Hair follicular keratinocyte (primary cell): ENCODE measurements at places on chromosomes 7 and 10. TPM values are rescaled to one million over a fixed set of nuclear protein-coding genes. Genes with fewer than 3 reads are reported as not detected.

DEPP1 gene
- total RNA-seq = 1.1 and 21.9 TPM in 2 replicates

UBN2 gene
- total RNA-seq = 1.7 and 3.7 TPM in 2 replicates

C7orf33 gene
- not detected in 2 replicates for total RNA-seq

THSD7A gene
- total RNA-seq = not detected in 2 replicates

ENTPD1 gene
- not detected in 2 replicates for total RNA-seq

CUBN gene
- total RNA-seq = under 0.01 TPM in 2 replicates

MYPN gene
- total RNA-seq = 0.08 TPM in 1 of 2 replicates, not detected in the other

C10orf71 gene
- total RNA-seq = not detected in 2 replicates

LIPK gene
- total RNA-seq = not detected in 2 replicates

HDAC9 gene
- 3.0 and 11.1 TPM in 2 replicates for total RNA-seq

HABP2 gene
- total RNA-seq = not detected in 2 replicates

CALHM3 gene
- total RNA-seq = not detected in 2 replicates

MEPCE gene
- 21.2 and 23.7 TPM in 2 replicates for total RNA-seq

TRIM73 gene
- total RNA-seq = 0.08 TPM in 1 of 2 replicates, not detected in the other

PNLIPRP2 gene
- total RNA-seq = not detected in 2 replicates

PPP1R9A gene
- not detected in 2 replicates for total RNA-seq

STAG3 gene
- 0.04 TPM in 1 of 2 replicates, not detected in the other for total RNA-seq

OR13A1 gene
- not detected in 2 replicates for total RNA-seq

MYH16 gene
- 1.1 and 1.2 TPM in 2 replicates for total RNA-seq

GIMAP1 gene
- total RNA-seq = not detected in 2 replicates

KCND2 gene
- total RNA-seq = not detected in 2 replicates

TMEM229A gene
- not detected in 2 replicates for total RNA-seq

CCDC6 gene
- total RNA-seq = 25.4 and 30.2 TPM in 2 replicates

TNS3 gene
- total RNA-seq = 3.1 and 5.7 TPM in 2 replicates

TRIM50 gene
- total RNA-seq = not detected in 2 replicates

HOXA3 gene
- total RNA-seq = 2.1 and 4.0 TPM in 2 replicates

HOXA2 gene
- 0.61 and 1.8 TPM in 2 replicates for total RNA-seq

PKD2L1 gene
- not detected in 2 replicates for total RNA-seq

FGFBP3 gene
- total RNA-seq = under 0.01 and 0.08 TPM in 2 replicates

KLF14 gene
- total RNA-seq = not detected in 2 replicates

CPVL gene
- 0.23 and 3.3 TPM in 2 replicates for total RNA-seq

H2BK1 gene
- not detected in 2 replicates for total RNA-seq

HTR7 gene
- 11.9 and 22.6 TPM in 2 replicates for total RNA-seq

LIPF gene
- total RNA-seq = not detected in 2 replicates

GHRHR gene
- not detected in 2 replicates for total RNA-seq

CACUL1 gene
- 25.6 and 28.7 TPM in 2 replicates for total RNA-seq
